ENCODE measurements at places on chromosomes 11 and 22.

- DNase-seq, result no peak
Observed at GRCh38 chr11:77053217-77054015, 13.4 kb upstream of the CAPN5 start.

GRCh38 chr22:25360411-25360810 lies 141.0 kb downstream of the CRYBB2 start:
- DNase-seq, result no peak

DNA sequence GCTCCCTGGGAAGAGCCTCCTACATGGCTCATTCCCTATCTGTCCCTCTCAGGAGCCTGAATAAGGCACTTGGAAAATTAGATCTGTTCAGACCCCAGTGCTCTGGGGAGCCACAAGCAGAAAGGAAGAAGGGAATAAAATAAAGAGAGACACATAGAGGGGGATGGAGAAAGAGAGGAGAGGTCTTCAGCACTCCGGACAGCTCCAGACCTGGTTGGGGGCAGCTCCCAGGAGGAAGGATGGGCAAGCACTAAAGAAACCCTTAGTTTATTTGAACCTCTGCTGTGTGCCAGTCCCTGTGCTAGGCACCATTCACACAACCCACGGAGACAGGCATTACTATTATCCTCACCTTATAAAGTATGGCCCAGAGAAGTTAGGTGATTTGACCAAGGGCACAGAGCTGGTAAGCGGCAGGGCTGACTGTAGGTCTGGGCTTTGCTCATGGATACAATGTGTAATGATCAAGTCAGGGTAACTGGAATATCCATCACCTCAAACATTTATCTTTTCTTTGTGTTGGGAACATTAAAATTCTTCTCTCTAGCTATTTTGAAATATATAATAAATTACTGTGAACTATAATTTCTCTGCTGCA lies 53.7 kb upstream of the LRRC32 start:
- DNase-seq, result no peak

DNA sequence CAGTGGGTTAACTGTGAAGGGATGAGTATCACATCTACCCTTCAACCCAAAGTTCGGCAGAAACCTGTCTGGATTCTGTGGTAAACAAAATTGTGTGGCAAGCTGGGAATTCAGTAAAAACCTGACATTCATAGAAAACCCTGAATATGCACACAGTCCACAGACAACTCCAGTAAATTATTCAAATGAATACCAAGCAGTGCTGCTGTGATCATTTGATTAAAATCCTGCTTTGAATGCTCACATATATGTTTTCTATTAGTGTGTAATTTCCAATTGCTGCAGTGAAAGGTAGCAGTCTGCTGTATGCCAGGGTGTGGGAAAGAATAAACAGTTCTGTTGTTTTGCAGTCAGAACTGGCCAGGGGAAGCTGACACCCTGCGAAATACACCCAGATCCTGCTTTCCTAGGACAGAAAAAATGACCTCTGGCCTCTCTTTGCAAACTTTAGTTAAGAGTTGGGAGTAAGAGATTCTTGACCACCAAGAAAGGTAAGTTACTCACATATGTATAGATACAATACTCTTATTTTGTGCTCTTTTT lies 217.8 kb downstream of the FAM76B start:
- no peak for DNase-seq

GRCh38 chr11:103112364-103112763 lies 3.1 kb downstream of the DYNC2H1 start:
- no peak for DNase-seq

- no peak for DNase-seq
Observed at GRCh38 chr11:126834149-126834548, 166.4 kb downstream of the KIRREL3 start.

- DNase-seq, result no peak
Observed at GRCh38 chr22:50317674-50318073, 9.1 kb downstream of the DENND6B start.

DNA sequence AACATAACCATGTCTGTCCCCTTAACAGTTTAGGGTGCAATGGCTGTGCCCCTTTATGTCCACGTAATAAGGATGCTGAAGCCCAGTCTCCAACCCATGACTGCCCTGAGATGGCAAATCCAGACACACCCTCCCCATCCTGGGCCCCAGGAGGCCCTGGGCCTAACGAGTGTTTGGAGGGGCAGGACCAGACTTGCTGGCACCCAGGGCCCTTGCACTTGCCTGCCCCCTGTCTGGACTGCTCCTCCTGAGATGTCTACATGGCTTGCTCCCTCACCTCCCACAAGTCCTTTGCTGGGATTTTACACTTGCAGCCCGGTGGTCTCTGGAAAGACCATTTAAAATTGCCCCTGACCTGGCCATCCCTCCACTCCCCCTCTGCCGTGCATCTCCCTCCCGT lies 132.2 kb upstream of the NECTIN1 start:
- DNase-seq, result no peak

GRCh38 chr11:70887542-70887827 lies 364.9 kb downstream of the SHANK2 start:
- DNase-seq, result no peak

DNA sequence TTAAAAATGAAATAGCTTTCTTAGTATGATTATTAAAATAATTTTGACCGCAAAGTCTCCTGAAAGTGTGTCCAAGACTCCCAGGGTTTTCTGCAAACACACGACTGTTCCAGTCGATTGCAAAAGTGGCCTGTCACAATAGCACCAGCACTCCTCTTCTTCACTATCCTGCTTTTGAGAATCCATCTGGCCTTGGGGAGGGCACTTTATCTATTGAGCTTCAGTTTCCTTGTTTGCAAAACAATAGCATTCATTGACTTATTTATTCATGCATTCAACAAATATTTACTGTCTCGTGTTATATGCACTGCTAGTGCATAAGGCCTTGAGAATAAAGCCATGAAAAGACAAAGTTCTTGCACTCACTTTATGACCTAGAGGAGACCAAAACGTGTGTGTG lies 96.2 kb upstream of the NTM start:
- DNase-seq, result no peak
